ENCODE measurements at places on chromosomes 7 and 10.

- DNase-seq = no peak
Observed at GRCh38 chr10:31602541-31603234, 283.7 kb downstream of the ZEB1 start.

GRCh38 chr10:113517901-113518260, 35.0 kb upstream of the HABP2 start:
- DNase-seq = peak; percentile 12

GRCh38 chr10:22733992-22734391, 19.6 kb upstream of the PIP4K2A start:
- DNase-seq = no peak

- DNase-seq = no peak
Observed at GRCh38 chr10:127702271-127702670, 34.7 kb upstream of the FOXI2 start.

DNA sequence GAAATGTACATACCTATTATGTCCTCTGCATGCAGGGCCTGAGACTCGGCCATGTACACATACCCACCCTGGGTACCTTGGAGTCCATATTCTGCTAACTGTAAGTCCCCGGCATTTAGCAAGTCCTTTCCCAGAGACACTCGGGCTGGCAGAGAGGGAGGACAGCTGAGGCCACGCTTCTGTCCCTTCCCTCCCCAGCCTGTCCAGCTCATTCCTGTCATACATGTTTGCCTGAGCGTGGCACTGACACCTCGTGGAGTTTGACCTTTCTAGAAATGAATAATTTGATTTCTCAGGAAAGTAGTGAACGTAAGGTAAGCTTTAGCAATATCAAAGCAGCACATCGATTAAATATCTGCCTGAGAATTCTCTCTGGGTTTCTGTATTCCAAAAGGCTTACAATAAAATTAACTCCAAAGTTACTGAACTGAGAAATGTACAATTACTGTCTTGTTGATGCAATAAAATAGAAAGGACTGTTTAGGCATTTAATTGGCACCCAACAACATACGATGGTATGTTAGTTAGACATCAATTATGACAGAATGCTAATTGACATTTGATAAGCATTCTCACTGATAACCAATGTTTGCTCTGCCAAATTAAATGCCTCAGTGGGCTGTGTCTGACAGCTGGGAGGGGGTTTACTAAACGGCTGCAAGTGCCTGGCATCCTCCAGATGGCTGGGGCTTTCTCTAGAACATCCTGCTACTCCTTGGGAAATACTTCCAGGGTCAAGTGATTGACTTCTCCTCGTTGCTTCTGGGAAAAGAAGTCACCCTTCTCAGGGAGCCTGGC, 221.2 kb downstream of the CCSER2 start:
- no peak for DNase-seq

- no peak for DNase-seq
Observed at GRCh38 chr7:102097601-102098161, 189.0 kb upstream of the SH2B2 start.

GRCh38 chr7:4162884-4163564, 519.1 kb upstream of the FOXK1 start:
- DNase-seq = no peak

DNA sequence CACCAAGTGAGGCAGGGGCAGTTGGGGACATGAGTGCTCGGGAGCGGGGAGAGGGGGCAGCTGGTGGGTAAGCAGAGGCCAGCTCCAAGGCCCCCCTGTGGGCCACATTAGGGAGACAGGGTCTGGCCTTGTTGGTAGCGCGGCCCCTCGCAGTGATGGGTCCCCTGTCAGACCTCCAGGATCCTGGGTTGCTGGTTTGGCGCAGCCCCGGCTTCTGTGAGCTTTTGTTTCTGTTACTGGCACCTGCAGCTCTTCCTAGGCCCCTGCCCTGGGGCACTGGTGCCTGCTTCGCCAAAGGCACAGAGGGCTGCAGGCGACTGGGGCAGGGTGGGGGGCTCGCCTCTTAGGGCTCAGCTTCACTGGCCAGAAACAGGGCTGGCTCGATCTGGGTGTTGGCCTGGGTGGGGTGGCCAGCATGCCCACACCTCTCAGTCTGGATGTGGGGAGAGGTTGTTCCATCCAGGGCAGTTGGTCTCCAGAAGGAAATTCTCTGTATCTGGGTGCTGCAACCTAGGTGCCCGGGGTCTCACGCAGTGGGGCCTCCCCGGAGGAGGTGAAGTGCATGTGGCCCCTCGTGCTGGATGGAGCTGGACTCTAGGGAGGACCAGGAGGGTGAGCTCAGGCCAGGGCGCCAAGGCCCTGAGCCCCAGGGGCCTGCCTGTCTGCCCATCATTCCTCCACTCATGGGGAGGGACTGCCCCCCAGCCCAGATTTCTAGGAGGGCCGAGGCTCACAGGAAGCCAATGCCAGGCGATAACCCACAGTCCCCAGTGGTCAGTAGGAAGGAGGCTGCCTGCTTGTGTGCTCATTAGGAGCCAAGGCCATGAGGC, 138.6 kb downstream of the LHPP start:
- no peak for DNase-seq

GRCh38 chr7:47924266-47924665, 24.0 kb downstream of the PKD1L1 start:
- peak; percentile 27 for DNase-seq

GRCh38 chr10:86325158-86325557, 41.4 kb downstream of the GRID1 start:
- DNase-seq = no peak

DNA sequence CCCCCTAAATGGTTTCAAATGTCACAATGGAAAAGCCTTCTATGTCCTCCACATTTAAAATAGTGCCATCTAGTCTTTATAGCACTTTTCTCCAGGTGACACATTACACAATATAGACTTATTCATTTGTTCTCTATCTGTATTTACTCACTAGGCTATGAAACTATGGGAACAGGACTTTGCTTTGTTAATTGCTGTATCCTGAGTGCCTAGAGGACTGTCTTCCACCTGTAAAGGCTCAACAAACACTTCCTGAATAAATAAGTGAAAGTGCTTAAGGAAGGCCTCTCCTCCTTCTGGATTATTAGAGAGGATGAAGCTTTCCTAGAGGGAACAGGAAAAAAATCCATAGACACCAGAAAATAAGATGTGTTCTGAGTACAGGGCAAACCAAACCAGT, 397.6 kb upstream of the LRRN3 start:
- DNase-seq = no peak

DNA sequence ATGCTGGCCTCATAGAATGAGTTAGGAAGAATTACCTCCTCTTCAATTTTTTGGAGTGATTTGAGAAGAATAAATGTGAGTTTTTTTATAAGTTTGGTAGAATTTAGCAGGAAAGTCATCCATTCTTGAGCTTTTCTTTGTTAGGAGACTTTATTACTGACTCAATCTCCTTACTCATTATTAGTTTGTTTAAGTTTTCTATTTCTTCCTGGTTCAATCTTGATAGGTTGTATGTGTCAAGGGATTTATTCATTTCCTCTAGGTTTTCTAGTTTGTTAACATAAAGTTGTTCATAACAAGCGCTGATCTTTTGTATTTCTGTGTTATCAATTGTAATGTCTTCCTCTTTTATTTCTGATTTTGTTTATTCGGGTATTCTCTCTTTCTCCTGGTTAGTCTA, 47.4 kb downstream of the BICC1 start:
- no peak for DNase-seq

DNA sequence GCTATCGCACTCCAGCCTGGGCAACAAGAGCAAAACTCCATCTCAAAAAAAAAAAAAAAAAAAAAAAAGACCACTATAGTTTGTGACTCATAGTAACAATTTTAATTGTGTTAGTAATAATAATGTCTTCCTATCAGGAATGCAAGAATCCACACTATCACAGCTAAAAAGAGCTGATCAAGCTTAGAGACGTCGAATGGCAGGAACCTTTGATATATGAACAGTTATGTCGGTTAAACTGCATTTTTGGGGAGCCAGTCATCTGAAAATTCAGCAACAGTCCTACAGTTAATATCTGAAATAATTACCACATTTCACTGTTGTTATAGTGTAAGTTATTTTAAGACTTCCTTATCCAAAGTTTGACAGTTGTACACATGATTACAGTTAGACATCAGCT, 8.8 kb downstream of the PHYH start:
- DNase-seq = no peak

DNA sequence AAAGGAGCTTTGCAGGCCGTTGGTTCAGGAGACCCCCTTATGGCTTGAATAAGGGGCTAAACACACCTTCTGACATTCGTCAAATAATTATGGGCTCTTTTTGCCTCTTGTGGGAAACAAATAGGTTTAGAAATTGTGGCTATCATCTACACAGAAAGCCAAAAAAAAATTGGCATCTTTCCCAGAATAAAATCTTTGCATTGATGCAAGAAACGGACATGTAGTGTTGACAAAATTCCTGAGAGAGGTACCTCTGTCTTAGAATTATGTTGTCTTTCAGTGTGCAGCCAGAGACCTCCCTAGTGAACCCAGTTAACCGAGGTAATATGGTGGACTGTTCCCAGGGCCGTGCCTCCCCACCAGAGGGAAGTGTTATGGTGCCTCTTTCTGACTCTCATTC, 283.9 kb downstream of the SDHAF3 start:
- DNase-seq = no peak

- DNase-seq = no peak
Observed at GRCh38 chr10:112402917-112403316, 29.0 kb downstream of the ACSL5 start.

DNA sequence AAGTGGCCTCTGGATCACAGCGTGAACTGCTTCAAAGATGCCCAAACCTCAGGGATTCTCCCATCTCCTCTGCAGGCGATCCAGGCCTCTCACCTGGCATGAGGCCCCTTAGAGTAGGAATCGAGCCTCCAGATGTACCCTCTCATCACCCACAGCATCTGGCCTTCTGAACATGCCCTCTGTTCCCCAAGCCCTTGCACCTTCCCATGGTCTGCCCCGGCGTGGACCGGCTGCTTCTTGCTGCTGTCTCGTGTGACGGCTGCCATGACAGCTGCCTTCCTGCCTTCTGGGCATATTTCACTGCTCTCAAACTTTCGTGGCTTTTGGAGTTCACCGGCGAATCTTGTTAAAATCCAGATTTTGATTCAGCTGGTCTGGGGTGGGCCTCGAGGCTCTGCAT, 157.2 kb upstream of the NPS start:
- DNase-seq = no peak

DNA sequence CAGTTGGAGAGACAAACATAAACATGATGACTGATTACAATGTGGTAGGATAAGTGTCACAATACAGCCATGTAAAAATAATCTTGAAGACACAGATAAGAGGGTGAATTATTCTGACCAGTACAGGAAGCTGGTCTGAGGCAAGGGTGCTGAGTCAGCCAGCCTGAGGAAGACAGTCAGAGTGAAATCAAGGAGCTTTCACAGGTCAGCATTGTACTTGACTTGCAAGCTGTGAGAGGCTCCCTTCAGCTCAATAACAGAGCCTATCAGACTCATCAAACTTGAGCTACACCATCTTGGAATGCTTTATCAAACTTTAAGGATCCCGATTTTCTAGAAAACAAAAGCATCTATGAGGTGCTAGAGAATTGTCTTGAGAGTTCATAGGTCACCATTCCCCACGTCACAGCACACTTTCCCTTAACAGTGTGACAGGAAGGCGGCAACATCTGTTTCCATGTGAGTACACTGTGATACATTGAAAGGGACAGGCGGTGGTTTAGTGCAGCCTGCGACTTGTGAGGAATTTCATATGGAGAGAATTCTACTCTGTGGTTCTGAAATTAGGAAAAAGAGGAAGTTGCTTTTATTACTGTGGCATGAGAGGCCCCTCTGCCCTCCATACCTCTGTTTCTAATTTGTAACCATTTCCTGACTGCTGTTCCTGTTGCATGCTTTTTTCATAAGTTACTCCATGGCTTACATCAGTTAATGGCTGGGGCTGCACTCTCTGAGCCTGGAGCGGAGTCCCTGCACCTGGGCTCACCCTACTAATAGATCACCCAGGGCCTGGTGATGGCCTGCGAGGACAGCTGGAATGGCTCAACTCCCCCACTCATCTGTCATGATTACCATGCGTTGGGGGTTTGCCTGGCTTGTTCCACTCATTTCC, 417.1 kb downstream of the SUGCT start:
- peak; percentile 81 for DNase-seq

GRCh38 chr7:88040694-88041093, 106.6 kb downstream of the ADAM22 start:
- no peak for DNase-seq

GRCh38 chr10:128029731-128030369, 96.4 kb downstream of the MKI67 start:
- no peak for DNase-seq

GRCh38 chr10:101464599-101464998, 110.6 kb downstream of the BTRC start:
- no peak for DNase-seq

- peak; percentile 10 for DNase-seq
Observed at GRCh38 chr7:74665296-74665938, 7.9 kb downstream of the GTF2I start.

DNA sequence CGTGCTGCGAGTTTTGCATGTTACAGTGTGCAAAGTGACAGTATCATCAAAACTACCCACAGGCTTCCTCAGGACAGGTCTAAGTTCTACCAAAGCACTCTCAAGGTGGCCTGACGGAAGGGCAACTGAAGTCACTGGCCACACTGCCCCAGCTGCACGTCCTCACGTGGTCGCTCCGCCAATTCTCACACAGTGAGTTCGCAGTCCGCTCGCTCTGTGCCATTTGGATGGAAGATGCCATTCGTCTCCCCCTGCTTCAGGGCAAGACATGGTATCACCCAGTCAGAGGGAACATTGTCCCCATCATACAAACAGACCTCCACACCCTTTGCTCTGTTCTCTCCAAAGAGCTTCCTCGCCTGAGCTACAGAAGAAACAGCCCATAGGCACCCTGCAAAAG, 109.6 kb upstream of the COBL start:
- no peak for DNase-seq

GRCh38 chr7:135111379-135111778, 36.5 kb upstream of the TMEM140 start:
- no peak for DNase-seq

DNA sequence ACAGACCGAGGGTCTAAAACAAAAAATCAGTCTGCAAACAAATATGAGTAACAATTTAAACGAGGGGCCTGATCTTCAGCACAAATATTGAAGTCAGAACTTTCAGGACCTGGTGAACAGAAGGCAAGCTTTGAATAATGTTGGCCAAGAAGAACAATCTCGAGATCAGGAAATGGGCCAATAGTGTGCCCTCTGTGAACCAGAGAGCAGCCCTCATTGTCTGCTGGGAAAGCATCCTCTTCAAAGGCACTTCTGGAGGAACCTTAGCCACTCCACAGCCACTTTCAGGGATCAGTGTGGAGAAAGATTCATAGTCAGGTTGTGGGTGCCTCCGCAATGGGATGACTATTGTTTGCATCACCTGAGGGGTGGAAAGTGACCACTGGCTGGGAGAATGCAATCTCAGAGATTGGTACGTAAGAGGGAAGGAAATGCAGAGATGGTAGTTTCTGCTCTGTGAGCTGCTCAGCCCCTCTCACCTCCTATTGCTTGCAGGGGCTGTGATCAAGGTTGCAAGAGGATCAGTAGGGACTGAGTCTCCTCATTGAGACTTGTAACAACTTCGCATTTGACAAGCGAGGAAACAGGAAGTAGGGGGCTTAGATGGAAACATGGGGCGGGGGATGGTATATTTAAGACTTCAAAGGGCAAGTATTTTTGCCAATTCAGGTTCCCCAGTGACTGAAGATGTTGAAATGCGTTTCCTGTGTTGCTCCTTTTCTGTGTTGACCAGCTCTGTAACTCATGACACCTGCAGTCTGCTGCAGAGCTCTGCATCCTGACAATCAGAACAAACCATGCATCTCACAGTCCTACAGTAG, 28.4 kb upstream of the IFRD1 start:
- DNase-seq = peak; percentile 28

Data from inflammatory macrophage (primary cell).